Stimulated activated CD4-positive, alpha-beta T cell treated with anti-CD3 and anti-CD28 coated beads, TNF-alpha, amount 100 ng/mL, for 24 hours (primary cell): ENCODE measurements at places on chromosomes 6 and 20.

DNA sequence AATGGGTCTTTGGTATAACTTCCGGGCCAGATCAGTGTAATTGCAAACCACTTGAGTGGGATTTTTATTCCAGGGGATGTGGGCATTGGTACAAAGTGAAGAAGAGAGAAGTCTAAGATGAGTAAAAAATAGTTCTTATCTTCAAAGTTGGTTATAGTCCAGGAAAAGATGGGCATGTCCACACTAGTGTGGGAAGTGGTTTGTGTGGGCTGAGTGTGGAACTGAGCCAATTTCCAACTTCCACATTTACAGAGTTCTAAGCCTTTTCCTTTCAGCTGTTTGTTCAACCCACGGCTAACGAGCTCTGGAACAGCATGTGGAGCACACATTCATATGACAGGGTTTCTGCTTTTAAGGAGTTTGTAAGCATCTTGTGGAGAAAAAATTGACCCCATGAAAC is 72.3 kb upstream of the IFNGR1 start:
- no peak for DNase-seq

DNA sequence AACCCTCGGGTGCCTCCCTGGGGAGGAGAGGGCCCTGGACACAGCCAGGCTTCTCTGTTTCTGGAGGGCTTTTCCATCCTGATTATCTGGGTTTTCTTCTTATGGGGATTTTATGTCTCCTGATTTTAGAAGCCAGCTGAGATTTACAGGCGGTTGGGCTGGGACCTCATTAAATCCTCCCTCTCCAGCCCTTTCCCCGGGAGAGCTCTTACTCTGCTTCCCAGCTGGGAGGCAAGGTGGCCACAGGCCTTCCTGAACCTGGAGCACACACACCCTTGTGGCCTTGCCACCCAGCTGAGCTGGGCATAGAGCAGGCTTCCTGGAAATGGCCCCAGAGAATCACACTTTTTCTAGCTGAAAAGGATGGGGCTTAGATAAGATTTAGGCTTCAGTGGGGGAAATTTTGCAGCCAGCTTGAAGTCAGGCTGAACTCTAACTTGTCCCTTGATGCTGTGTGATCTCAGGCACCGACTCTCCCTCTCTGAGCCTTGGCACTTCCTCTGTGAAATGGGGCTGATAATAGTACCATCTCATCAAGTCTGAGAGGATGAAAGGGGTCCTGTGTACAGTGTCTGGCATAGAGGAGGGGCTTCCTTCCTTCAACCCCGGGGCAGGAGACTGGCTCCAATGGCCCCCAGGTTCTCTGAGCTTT is 16.6 kb downstream of the VSTM2L start:
- no peak for DNase-seq

GRCh38 chr6:35919085-35919826 is 1.6 kb downstream of the SRPK1 start:
- DNase-seq = no peak

DNA sequence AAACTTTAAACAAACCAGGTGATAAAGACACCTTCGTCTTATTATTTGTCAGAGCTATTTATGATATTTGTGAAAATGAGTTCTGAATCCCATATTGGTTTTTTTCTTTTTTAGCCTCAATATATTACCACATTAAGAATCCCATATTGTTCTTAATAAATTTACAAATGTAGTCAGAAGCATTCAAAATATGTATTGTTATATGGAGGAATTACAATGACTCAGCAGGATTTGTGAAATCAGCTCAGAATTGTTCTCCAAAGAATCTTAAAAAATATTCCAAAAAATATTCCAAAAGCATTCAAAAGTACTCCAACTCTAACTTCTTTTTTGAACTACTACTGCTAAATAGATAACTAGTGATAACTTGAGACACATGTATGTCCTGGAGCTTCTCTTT is 6.5 kb upstream of the ZNF343 start:
- no peak for DNase-seq

GRCh38 chr6:6351511-6352025 is 31.1 kb upstream of the F13A1 start:
- no peak for DNase-seq

GRCh38 chr6:30883685-30884520 is at the start of gene DDR1:
Gene DDR1 (plus strand): TSS chr6:30884519. CDS start chr6:30888730, 4,211 bp downstream.
- peak; percentile 59 for DNase-seq

GRCh38 chr6:14210663-14211561 is 93.3 kb downstream of the CD83 start:
- DNase-seq = peak; percentile 83

- DNase-seq = no peak
Measured at GRCh38 chr20:51221791-51222408, 199.0 kb upstream of the KCNG1 start.

GRCh38 chr6:98834060-98835031 is at the start of gene POU3F2:
Gene POU3F2 (plus strand): TSS chr6:98834574. CDS start chr6:98834874, 300 bp downstream.
- peak; percentile 45 for DNase-seq

GRCh38 chr20:31806564-31807355 is 12.4 kb upstream of the MYLK2 start:
- DNase-seq = no peak

- DNase-seq = no peak
Measured at GRCh38 chr6:86936834-86937218, 502 bp upstream of the HTR1E start.

GRCh38 chr20:20843982-20844381 is 131.5 kb upstream of the RALGAPA2 start:
- no peak for DNase-seq

DNA sequence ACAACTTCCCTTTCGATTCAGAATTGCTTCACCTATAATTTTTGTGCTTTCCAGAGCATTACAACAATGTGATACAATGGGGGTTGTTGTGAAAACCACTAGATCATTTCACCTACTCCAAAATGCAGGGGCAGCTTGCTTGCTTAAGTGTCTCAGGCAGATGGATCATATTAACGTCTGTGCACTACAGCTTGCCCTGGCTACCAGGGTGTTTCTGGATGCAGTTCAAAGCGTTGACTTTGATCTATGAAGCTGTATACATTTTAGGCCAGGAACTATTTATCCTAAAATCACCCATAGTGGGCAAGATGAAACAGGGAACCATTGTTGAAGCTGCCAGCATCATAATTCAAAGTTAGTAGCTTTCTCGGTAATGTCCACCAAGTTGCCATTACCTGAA is 339.5 kb upstream of the HSF2 start:
- DNase-seq = no peak

- DNase-seq = no peak
Measured at GRCh38 chr6:35048031-35048613, 93.0 kb downstream of the TCP11 start.

GRCh38 chr6:95587989-95588388 is 10.7 kb downstream of the MANEA start:
- DNase-seq = no peak

DNA sequence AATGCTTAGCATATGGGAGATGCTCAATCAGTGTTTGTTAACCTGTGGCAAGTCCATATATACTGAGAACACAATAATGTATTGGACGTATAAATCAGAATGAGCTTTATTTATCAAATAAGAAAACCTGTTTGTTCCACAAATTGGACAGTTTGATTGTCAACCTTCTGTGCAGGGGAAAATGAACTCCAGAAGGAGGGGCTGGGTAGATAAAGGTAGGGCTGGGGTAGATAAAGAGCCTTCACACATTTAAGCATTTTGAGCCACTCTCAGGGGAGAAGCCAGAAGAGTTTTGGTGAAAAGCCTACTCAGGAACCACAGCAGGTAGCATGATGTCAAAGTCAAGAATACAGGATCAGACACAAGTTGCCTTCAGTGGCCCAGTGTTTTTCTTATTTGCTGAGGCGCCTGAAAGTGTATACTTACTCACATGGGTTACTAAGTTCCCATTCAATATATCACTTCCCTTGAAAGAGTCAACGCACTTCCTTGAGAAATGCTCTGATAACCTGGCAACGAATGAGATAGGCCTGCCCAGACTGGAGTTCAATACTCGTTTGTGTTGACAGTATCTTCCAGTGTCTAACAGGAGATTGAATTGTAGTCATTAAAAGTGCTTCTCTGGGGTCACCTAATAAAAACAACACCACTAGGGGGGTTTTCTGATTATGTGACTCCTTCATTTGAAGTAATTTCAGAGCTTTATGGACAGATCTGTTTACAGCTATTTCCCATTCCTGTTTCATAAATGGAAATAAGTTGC is 263.9 kb upstream of the CITED2 start:
- DNase-seq = no peak

DNA sequence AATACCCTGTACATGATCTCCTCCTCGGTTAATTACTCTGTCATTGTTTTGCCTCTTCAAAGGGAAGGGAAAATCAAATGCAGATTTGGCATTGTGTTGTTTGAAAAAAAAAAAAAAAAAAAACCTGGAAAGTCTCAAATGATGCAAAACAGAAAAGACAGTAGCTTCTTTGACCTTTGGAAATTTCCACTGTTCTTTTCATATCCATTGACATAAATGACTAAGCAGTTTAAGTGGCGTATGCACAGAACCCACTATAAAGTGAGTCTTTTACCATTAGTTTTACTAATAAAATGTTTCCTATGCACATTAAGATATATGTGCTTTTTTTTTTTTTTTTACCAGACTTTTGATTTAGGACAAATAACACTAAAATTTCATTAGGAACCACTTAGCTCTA is 704.3 kb downstream of the TFAP2A start:
- no peak for DNase-seq

GRCh38 chr6:15387118-15387517 is 141.2 kb downstream of the JARID2 start:
- DNase-seq = no peak

- no peak for DNase-seq
Measured at GRCh38 chr6:6722195-6722594, 133.7 kb downstream of the LY86 start.

GRCh38 chr20:25706793-25707192 is 10.1 kb upstream of the ZNF337 start:
- no peak for DNase-seq

GRCh38 chr6:157276134-157276532 is 47.2 kb downstream of the TMEM242 start:
- DNase-seq = no peak

DNA sequence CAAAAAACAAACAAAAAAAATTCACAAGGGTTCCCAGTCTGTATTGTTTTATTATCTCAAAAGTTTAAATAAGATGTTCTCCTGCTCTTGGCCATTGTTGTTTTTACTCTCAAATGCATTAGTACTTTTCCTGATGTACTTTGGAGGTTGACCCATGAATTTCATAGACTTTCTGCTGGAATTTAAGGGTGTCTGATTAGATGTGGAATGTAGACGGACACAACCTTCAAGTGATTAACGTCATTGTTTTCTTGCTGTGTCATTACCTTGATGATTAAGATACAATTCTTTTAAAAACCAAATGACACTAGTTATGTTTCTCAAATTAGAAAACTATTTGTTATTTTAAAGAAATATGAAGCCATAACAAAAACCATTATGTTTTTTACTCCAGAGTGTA is 421.4 kb upstream of the RUNX2 start:
- DNase-seq = no peak

DNA sequence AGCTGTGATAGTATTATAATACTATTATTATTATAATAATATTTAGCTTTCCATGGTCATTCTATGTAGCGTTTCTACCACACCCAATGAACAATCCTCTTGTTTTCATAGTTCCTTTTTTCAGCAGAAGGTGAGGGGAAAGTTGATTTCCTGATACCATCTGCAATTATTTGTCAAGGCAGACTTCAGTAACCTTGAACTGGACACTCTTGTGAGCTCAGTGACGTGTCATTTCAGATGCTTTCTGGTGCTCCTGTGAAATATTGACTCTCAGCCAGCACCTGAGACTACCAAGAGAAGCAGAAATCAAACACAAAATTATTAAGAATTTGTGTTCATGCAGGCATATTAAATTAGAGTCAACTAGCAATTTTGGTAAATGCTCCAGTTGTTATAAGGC is 46.0 kb upstream of the PROKR2 start:
- no peak for DNase-seq
